Non-pigmented ciliary epithelial cell (primary cell): ENCODE measurements at places on chromosomes 5 and 9.
A peak's percentile ranks its signal among the peaks of the same experiment; 100 is the strongest.

GRCh38 chr5:175393897-175394296 is 50.1 kb downstream of the DRD1 start:
- no peak for DNase-seq

- DNase-seq = peak; percentile 14
These were observed 33.9 kb upstream of the GABBR2 start for GRCh38 chr9:98742325-98743280.

DNA sequence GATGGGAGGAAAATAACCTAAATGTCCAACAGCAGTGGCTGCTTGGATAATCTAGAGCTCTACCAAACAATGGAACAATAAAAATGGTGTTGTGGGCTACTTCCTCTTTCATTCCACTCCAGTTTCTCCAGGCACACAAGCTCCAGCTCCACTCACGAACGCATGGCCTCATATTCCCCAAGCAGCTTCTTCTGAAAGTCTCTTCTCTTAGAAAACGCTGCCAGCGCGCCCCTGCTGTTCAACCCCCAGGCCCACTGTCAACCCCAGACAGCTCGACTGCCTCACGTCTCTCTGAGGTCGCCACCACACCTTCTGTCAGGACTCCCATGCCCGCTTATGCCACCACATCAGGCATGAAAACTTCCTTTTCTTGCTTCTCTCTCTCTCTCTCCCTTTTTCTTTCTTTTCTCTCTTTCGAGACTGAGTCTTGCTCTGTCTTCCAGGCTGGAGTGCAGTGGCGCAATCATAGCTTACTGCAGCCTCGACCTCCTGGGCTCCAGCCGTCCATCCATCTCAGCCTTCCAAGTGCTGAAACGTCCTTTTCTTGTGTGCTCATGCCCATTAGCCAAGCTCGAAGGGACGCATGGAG is 16.2 kb downstream of the OR2V2 start:
- no peak for DNase-seq

GRCh38 chr9:122213589-122214413 is 15.0 kb downstream of the LHX6 start:
- DNase-seq = no peak

- DNase-seq = peak; percentile 42
These were observed 507.8 kb downstream of the MAT2B start for GRCh38 chr5:164013077-164013670.

GRCh38 chr9:85042981-85043647 is 373.6 kb downstream of the NTRK2 start:
- DNase-seq = no peak

GRCh38 chr5:136780518-136780917 is 415.2 kb upstream of the TRPC7 start:
- DNase-seq = no peak

DNA sequence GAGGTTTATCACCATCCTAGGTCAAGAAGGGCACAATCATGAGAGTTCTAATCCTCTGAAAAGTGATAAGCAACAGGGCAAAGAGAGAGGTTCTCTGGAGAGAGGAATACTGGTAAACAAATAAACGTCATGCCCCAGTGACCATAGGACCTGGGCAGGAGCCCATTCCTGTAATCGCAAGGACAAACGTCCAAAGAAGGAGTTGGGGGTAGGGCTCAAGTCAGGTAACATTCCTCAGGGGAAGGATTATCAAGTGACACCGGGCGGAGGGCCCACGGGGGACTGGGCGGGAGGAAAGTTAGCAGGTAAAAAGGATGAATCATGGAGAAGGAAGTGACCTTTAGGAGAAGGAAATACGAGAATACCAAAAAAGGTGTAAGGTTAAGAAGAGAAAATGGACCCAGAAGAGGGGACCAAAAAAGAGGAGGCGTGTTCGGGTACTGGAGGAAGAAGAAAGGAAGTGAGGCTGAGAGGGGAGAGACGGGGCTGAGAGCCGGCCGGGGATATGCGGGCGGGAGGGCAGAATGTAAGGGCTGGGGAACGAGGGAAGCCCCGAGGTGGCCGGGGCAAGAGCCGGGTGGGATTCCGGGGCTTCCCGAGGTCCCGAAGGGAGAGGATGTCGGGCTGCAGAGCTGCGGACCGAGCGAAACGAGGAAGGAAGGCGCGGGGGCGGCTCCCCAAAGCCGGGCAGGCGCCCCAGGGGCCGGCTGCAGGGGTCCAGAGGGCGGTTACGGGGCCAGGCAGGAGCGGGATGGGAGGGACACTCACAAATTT is 583 bp downstream of the DIAPH1 start:
- no peak for DNase-seq

DNA sequence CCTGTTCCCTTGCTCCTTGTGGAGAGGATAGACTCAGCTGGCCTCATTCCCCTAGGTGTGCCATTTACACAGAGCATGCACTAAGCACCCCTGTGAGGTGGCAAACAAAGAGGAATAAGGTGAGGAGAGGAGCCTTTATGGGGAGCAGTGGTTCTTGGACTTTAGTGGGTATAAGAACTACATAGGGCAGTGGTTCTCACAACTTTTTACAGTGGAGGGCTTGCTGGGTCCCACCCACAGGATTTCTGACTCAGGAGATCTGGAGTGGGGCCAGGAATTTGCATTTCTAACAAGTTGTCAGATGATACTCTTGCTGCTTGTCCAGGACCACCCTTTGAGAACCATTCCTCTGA is 42.0 kb downstream of the CSF1R start:
- peak; percentile 58 for DNase-seq

- DNase-seq = no peak
These were observed 1.3 kb downstream of the EEIG1 start for GRCh38 chr9:127979333-127980059.

- DNase-seq = no peak
These were observed 5.2 kb upstream of the SLC27A4 start for GRCh38 chr9:128335161-128335560.

- DNase-seq = no peak
These were observed 124.8 kb downstream of the HSD17B3 start for GRCh38 chr9:96177005-96177718.

DNA sequence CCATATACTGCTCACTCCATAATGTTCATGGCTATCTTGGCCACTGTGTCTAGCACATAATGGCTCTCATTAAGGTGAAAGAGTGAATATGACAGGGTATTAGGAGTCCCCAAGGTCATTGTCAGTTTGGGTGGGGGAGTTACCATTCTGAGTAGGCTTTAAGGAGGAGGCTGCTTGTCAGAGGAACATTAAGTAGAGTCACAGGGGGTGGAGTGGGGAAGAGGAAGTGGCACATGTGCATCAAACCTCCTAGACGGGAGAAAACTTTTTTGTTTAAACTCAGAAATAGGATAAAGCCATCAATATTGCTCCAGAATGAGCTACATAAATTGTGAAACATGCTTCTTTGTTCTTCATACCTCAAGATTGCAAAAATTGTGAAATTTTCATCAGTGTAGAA is 45.5 kb downstream of the DAB2IP start:
- DNase-seq = no peak

- no peak for DNase-seq
These were observed 399.5 kb downstream of the SPOCK1 start for GRCh38 chr5:137099651-137100050.

GRCh38 chr5:124726631-124727362 is 19.6 kb downstream of the ZNF608 start:
- DNase-seq = no peak
